Muscle of arm (tissue), 14 donors: ENCODE measurements at places on chromosomes 5 and 9.
A peak's percentile ranks its signal among the peaks of the same experiment; 100 is the strongest.

- no peak for DNase-seq
These were observed 529 bp upstream of the NRARP start for GRCh38 chr9:137302449-137303150.

- DNase-seq = peak; percentile 11
These were observed 90.9 kb upstream of the BOD1 start for GRCh38 chr5:173707392-173707791.

DNA sequence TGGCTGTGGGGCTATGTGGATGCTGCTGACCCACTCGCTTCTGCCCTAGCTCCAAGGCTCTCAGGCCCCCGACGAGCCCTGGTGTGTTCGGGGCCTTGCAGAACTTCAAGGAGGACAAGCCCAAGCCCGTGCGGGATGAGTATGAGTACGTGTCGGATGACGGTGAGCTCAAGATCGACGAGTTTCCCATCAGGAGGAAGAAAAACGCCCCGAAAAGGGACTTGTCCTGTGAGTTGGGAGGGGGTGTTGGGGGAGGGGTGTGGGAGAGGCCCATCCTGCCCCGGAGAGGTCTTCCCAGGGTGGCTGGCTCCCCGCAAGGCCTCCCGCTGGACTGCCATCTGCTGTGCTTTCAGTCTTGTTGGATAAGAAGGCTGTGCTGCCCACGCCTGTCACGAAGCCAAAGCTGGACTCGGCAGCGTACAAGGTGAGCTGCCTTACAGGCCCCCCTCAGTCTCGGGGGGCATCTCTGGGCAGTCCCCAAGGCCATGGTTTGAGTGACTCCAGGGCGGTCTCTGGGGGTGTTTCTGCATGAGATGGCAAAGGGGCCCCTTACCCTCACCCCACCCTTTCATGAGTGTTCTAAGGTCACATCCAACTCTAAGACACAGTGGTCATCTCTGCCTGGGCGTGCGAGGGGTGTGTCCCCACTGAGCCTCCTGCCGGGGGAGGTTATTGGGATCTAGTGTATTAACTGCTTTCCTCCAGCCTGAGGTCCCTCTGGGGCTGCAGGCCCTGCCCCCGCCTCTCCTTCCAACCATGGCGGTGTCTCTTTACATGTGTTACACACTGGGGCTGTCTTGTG, 89.5 kb downstream of the PHF2 start:
- DNase-seq = no peak

- DNase-seq = no peak
These were observed 30.2 kb downstream of the MLANA start for GRCh38 chr9:5920860-5921328.

DNA sequence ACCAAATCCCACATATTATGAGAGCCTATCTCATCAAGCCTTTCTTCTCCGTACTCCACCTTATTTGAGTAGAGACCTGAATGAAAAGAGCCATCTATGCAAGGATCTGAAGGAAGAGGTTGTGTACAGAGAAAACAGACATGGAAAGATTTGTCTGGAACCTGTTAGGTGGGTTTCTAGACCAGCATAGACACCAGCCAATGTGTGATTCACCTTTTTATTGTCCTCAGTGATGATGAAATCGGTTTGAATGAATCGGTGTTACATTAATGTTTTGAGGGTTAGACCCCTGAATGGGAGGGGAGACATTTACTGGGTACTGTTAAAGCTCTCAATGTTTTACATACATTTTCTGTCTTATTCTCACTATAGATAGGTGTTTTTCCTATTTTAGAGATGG, 223.6 kb downstream of the NMUR2 start:
- DNase-seq = no peak

GRCh38 chr5:113508756-113509155, 4.7 kb upstream of the YTHDC2 start:
- DNase-seq = no peak

GRCh38 chr5:171897231-171897630, 109.2 kb downstream of the FBXW11 start:
- no peak for DNase-seq

- peak; percentile 64 for DNase-seq
These were observed 205.6 kb downstream of the C9orf50 start for GRCh38 chr9:129414993-129415941.

DNA sequence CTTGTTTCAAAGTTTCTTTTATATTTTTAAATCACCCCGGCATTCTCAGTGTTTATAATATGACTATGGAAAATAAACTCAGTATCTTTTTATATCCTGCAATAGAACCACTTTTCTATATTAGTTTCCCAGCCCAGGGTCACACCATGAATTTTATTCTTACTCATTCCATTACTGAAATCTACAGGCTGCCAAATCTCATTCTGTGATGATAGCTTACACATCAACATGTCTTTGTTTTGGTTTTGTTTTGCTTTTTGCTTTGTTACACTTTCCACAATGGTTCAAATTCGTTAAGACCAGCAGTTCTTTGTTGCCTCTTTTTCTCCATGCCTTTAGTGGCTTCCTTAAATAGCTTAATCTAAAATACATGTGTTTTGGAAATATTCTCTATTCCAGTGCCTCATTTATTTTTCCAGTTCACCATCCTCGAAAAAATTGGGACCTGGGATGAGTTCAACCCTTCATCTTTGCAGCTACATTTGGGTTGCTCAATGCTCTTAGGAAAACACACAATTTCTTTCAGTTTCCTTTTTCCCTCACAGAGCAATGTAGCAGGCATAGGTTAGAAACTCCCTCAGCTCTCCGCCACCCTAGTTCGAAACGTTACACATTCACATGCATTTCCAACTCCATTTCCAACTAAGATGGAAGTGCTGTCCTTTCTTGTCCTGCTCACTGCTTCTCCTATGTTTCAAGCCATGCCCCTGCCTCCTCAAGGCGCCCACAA, 1146.3 kb downstream of the MAT2B start:
- no peak for DNase-seq

DNA sequence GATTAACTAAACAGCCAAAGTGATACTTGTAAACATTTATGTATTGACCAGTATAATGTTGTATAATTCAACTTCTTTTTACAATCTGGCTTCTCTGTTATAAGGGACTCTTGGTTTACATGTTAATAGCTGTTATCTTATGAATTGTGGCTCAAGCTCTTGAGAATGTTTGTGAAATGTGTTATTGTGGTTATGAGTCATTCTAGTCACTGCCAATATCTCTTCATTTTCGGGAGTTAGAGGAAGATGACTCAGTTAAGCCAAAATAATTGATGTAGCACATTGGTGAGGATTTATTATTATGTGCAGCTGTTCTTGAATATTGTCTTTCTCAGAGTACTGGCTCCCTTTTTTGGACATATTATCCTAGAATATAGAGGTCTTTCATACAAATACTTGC, 655.2 kb upstream of the RIOK2 start:
- peak; percentile 81 for DNase-seq

DNA sequence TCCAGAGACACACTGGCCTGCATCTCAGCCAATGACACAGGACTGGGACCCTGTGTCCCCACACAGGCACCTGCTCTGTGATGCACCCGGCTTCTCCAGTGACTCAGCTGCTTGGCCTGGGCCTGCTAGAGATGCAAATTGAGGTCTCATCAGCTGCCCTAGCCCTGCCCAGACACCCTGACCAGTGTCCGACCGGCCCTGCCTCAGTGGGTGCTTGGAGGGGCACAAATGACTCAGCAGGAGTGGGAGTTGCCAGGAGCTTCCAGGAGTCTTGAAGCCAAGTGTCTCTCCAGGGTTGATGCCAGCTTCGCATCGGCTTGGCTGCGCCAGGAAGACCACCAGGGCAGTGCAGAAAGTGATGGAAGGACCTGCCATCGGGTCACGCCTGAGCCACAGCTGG, 148.2 kb downstream of the ICE1 start:
- DNase-seq = no peak

DNA sequence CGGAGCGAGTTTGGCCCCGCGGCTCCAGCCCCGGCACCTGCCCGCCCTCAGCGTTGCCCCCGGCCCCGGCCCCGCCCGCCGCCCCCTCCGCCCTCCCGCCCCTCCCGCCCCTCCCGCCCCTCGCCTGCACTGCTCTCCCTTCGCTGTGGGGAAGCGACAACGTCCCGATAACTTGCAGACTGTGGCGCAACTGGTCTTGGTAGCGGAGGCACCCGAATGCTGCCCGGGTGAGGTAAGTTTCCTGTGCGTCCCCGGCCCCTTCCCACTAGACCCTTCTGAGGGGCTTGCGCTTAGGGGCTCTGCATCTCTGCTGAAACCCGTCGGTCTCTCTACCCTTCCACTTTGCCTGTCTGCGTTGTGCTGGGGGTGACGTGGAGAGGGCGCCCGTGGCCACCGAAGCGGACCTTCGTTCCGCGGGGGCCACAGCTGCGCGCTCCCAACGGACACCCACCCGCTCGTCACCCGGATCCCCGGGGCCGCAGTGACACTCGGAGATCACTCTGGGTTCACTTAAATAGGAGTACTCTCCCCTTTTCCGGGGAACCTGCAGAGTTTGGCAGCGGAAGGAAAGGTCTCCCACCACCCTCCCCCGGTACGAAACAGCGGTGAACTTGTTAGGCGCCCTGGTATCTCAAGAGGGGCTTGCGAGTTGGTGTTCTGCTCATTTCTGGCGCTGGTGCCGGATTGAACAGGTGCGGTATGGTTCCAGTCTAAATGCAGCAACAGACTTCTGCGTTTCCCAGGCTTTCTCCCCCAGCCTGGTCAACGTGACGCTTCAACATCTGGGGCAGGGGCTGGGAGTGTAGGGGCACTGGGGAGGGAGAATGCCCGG, 707 bp downstream of the PIP5K1B start:
- DNase-seq = peak; percentile 11

DNA sequence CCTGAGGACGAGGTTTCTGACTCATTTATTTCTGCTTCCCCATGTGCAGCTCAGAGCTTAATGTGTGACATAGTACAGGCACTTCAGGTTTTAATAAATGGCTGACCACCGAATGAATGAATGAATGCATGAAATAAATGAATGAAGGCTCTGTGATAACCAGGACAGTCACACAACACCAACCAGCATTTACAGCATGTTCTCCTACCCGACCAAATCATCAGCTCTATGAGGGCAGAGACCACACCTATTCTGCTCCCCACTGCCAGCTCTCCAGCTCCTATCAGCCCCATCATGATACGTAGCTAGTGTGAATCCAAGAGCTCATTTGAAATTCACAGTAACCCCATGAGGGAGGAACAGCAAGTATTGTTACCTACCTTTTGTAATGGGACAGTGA, 4.8 kb downstream of the TMOD1 start:
- DNase-seq = no peak

- DNase-seq = no peak
These were observed 464.5 kb downstream of the CSNK1G3 start for GRCh38 chr5:123976379-123977033.

DNA sequence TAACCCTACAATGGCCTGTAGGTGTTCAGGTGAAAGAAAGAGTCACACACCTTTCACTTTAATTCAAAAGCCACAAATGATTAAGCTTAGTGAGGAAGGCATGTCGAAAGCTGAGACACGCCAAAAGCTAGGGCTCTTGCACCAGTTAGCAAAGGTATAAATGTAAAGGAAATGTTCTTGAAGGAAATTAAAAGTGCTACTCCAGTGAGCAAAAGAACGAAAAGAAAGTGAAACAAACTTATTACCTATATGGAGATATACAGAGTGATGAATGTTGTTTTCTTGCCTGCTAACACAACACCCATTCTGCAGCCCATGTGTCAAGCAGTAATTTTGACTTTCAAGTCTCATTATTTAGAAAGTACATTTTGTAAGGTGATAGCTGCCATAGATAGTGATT, 254.2 kb upstream of the SLC24A2 start:
- no peak for DNase-seq

- DNase-seq = no peak
These were observed 189.2 kb downstream of the MAN2A1 start for GRCh38 chr5:109878887-109879286.

DNA sequence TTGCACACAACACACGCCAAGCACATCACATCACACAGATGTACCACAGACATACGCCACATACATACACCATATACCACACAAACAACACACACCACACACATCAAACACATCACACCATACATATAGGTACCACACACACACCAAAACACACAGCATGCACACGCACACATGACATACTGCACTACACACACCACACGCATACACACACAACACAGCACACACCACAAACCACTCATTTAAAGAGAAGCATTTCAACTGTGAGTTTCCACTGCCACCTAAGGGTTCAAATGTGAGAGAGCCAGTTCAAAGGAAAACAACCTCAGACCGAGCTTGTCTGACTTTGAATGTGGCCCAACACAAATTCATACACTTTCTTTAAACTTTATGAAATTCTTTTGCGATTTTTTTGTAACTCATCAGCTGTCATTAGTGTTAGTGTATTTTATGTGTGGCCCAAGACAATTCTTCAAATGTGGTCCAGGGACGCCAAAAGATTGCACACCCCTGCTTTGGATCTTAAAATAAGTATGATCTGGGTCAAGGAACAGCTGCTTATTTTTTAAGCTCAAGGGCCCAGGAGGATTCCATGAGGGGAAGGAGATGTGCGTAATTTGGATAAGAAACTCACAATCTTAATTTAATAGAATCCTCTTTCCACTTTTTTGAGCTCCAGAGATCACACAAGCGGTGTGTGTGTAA, 494.6 kb downstream of the GADD45G start:
- peak; percentile 50 for DNase-seq

DNA sequence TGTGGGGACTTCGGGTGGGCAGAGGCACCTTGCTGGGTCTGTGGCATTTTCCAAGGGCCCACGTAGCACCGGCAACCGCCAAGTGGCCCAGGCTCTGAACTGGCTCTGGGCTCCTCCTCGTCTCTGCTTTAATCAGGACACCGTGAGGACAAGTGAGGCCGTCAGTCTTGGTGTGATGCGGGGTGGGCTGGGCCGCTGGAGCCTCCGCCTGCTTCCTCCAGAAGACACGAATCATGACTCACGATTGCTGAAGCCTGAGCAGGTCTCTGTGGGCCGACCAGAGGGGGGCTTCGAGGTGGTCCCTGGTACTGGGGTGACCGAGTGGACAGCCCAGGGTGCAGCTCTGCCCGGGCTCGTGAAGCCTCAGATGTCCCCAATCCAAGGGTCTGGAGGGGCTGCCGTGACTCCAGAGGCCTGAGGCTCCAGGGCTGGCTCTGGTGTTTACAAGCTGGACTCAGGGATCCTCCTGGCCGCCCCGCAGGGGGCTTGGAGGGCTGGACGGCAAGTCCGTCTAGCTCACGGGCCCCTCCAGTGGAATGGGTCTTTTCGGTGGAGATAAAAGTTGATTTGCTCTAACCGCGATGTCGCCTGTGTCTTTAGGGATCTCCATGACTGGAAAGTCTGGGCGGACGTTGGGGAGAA, 5.8 kb downstream of the DPP7 start:
- DNase-seq = no peak

DNA sequence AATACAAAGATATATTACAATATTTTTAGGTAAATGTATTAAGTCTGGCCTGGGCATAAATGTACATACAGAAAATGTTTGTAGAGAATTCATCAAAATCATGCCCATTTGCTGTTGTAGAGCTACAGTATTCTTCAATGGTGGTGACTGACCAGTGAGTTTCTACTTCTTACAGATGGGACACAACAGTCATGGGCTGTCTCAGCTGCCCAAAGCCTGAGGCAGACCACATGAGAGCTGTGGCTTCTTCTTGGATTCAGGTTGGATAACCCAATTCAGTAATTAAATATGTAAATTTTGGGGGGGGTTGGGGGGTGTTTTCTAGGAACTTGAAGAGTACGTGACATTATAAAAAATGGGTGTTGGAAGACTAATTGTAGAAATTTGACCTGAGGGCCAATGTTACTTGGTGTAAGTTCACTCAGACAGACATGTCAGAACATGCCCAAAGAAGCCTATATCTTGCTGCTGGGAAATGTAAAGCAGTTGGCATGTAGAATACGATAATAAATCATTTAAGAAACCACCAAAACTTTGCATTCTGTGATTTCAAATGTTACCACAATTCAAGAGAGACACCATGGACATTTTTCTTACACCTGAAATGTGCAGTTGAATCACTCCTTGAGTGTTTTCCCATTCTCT, 17.9 kb downstream of the STARD4 start:
- no peak for DNase-seq

- DNase-seq = no peak
These were observed 88.3 kb downstream of the PIK3R1 start for GRCh38 chr5:68303754-68304420.
